MG63 (cell line): ENCODE measurements at places on chromosomes 2 and 18.
A peak's percentile ranks its signal among the peaks of the same experiment; 100 is the strongest.

GRCh38 chr2:185502351-185502750 is 236.3 kb upstream of the FSIP2 start:
- no peak for DNase-seq

- DNase-seq: no peak
These were observed 163.7 kb upstream of the SERTAD2 start for GRCh38 chr2:64817453-64817852.

DNA sequence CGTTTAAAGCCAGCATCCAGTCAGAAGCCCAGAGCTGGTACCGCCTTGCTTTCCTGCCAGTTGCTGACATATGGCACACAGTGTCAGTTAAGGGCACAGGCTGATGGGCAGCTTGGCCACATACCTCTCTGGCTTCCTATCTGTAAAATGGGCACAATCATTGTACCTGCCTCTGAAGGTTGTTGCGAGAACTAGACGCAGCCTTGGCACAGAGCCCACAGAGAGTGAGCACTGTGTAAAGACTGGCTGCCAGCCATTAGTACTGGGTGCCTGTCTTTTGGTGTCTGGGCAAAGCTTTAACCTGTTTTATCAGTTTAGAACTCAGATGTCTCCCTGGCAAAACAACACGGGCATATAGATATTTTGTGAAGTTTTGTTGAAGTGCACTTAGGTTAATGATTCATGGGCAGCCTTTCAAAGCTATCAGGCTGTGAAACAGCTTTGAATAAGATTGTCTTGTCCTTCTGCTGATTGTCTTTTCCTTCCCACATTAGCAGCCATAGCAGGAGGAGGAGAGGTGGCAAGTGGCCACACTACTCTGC is 269.5 kb downstream of the NEDD4L start:
- no peak for DNase-seq

DNA sequence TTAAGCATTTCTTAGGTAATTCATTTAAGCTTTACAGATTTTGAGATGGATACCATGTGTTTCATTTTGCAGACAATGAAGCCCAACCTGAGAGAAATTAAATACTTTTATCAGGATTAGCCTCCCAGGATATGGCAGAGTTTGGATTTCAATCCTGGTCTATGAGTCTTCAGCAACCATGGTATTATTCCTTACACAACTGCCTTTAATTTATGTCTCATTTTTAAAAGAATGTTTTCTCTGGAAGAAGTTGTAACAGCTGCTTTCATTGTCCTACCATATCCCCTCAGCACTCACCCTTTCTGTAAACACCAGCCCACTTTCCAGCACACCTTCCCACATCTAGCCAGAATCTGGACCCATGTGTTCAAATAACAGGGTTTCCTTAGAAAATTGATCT is 863.7 kb upstream of the VRK2 start:
- no peak for DNase-seq

DNA sequence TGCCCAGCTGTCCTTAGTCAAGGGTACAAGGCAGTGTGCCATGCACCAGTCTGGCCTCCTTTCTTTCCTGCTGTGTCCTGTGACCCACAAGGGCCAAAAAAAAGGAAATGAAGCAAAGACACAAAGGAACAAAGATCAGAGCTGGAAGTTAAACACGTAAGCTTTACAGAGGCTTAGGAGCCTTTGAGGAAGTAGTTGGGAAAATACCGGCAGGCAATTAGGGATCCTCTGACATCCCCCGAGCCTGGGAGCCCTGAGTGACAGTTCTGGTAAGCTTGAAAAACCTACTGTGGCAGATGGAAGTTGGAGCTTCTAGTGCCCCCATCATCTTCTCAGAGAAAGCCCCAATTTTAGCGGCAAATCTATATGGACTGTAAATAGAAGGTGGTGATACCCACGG is 78.5 kb downstream of the SPRED2 start:
- no peak for DNase-seq

DNA sequence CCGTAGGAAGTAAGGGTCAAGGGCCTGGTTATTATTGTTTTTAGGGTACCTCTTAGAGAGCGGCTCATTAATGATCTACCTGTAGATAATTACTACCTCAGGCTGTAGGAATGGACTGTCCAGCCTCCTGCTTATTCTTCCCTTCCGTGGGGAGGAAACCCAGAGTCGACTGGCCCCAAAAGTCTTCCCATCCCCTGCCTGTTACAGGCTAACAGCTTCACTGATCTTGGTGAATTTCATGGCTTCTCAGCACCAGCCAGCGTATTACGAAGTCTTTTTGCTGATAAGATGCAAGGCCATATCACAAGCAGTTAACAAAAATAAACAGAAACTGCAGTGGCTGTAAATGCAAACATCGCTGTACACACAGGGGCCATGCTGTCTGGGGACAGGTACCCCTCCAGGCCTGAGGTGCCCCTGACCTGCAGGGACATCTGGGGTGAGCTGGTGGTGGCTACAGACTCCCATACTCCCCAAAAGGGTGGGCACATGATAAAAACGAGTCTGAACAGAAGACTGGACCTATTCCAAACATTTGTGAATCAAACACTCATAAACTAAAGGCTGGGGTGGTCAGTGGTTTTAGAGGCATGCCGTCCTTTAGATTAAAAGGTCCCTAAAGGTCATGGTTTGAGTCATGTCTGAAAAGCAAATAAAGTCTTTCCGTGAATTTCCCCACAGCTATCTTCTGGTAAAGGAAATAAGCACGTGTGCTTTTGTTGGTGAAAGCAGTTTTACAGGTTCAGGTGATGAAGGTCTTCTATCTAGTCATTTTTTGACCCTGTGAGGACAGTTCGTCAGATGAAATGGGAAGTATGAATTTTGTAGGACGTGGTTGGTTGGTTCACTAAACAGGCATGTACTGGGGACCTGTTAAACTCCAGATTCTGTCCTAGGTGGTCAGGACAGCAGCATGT is 36.7 kb downstream of the TTC39C start:
- DNase-seq: no peak

GRCh38 chr2:106944215-106944614 is 58.2 kb upstream of the ST6GAL2 start:
- no peak for DNase-seq

DNA sequence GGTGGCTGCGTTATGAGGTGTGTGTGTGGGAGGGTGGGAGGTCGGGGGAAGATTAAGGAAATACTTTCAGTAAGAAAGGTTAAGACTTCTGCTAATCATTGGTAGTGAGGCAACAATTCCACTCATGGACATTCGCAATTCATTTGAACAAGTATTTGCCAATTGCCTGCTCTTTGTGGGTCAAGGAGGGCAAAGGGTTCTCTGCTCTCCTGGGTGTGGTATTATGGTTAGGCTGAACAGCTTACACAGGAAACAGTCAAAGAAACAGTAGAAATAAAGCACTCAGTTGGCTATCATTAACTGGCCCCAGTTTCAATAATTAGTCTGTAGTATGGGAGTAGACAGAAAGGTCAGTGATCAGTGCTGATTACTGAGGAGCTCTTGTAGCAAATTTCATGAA is 357.0 kb upstream of the FANCL start:
- DNase-seq: no peak

- DNase-seq: no peak
These were observed 311.2 kb upstream of the CRIM1 start for GRCh38 chr2:36044411-36044810.

DNA sequence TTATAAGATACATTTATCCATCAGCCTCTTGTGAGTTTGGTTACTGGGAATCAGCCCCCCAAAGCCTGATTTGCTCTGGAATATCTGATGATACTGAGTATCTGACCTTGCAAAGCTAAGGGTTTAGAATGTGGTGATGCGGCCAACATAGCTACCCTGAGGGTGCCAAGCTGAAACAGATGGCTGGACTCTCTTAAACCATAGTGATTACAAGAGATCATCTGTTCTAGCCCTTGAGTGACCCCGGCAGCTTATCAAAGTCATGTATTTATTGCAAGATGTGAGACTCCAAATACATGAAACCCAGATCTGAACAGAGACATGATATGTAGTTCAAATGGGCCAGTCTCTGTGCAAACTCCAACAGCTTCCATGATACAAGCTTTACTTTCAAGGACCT is 78.2 kb upstream of the CABLES1 start:
- no peak for DNase-seq

DNA sequence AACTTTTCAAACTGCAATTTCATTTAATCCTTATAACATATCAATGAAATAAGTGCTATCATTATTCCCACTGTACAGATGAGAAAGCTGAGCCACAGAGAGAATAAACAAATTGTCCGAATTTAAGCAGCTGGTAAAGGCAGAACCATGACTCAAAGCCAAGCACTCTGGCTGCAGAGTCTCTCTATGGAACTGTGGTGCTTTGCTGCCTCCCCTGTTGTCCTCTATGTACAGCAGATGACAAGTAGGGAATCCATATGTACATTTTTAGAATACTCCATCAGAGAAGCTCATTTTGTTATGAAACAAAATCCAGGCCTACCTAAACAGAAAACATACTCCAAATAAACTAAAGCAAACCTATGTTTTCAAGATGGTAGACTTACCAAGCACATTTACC is 45.1 kb downstream of the FARSB start:
- DNase-seq: no peak

GRCh38 chr2:175450029-175450760 is 268.7 kb upstream of the ATP5MC3 start:
- no peak for DNase-seq

DNA sequence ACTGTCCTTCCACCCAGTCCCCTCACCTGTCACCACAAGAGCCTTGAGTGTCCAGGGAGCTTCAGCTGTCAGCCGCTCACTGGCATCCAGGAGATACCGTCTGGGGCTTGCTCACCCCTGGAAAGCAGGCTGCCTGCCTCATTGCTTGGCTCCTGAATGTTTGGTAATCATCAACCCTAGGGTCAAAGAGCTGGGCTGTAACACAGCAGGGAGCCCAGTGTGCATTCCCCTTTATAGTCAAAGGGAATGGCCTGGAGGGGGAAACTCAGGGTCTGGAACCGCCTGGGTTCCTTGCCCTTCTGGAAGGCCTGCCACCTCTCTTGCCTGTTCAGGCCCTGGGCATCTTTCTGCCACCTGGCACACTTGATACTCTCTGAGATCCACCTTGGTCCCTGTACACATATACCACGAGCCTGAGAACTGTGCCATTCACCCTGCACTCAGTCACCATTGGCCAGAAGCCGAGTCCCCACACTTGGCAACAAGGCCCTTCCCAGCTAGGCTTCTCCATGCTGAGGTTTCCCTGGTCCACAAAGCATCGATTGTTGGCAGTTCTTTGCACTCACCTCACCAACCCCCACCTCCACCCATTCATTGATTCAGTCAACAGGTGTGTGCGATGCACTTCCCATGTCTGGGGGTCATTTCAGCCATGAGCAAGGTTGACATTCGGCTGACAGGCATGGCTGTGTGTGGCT is 35.0 kb downstream of the TPRKB start:
- no peak for DNase-seq

DNA sequence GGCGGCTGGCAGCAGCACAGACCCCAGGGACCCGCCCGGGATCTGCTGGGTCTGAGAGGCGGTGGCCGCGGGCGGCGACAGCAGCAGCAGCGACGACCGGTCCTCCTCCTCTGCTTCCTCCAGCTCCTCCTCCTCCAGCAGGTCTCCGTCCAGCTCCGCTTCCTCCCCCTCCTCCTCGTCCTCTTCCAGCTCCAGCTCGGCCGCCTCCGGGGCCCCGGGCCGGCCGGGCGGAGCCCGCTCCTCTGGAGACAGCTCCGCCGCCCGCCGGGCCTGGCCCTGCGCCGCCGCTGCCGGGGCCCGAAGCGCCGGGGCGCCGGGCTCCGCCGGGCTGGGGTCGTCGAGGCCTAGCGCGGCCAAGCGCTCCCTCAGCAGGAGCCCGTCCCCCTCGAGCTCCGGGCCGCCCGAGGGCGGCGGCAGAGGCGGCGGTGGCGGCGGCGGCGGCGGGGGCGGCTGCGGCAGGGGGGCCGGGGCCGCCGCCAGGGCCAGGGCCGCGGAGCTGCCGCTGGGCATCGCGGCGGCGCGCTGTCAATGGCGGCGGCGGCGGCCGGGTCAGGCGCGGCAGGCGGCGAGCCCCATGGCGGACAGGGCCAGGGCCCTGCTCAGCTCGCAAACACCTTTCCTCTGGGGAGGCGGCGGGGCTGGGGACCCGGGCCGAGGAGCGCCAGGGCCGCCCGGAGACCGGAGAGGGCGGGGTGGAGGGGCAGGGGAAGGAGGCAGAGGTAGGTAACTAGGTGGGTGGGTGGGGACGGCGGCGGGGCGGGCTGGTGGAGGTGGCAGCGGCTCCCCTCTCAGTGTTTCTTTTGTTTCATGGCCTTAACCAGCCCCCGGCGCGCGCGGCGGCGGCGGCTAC is 445 bp downstream of the MEX3C start:
- peak; percentile 56 for DNase-seq

DNA sequence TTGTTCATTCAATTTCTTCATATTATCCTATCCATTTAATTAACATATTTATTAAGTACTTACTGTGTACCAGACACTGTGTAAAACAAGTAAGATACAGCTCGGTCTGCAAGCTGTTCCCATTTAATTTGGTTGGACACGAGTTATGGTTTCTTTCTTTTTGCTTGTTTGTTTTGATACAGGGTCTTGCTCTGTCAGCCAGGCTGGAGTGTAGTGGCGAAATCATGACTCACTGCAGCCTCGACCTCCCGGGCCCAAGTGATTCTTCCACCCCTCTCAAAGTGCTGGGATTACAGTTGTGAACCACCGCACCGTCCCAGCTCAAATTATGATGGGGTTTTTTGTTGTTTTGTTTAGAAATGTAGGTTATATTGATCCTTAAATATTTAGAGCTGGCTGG is 9.0 kb downstream of the CYBRD1 start:
- DNase-seq: peak; percentile 87

- DNase-seq: no peak
These were observed 62.8 kb downstream of the TCF7L1 start for GRCh38 chr2:85195956-85196355.

- DNase-seq: no peak
These were observed 132.2 kb upstream of the ZFP36L2 start for GRCh38 chr2:43358410-43359201.

DNA sequence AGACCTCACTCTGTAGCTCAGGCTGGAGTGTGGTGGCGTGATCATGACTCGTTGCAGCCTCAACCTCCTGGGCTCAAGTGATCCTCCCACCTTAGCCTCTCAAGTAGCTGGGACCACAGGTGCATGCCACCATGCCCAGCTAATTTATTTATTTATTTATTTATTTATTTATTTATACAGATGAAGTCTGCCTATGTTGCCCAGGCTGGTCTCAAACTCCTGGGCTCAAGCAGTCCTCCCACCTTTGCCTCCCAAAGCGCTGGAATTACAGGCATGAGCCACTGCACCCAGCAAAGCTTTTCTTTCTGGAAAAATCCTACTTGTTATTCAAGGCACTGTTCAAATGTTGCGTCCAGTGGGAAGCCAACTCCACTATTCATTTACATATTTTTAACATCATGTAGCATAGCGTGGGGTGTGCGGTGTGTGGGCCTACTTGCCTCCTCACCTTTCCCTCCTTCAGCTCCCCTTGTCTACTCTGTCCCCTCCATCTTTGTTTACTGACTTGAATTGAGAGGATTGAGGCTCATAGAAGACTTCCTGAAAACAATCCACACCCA is 6.8 kb upstream of the RHOB start:
- DNase-seq: no peak
